Left renal pelvis (tissue), 4 donors: ENCODE measurements at places on chromosomes 3 and 15. TPM values are rescaled to one million over a fixed set of nuclear protein-coding genes. Genes with fewer than 3 reads are reported as not detected.

DNA sequence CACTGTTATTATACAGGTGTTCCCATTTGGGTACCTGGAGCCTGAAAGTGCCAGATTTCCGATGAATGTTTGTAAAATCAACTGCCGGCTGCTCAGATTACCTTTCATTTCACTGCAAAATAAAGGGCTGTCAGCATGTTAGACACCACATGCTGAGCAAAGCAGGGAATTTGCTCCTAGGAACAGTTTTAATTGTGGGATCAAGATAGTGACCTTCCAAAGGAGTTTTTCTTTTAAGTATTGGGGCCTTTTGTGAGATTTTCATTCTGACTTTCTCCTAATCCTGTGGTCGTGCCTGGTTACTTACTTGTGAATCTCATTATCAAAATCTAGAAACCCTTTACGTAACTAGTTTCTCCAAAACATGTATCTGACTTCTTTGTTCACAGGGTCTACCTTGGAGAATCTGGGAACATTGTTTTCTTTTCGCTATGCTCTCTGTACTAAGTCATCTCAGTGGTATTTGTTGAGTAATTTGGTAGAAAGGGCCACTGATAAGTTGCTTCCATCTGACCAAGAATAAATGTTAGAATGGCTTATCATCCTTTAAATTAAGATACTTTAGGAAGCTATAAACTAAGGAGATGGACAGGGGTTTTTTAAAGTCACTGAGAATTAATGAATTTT, 40.8 kb upstream of the LRTM1 start:
- DNase-seq, result no peak

- DNase-seq, result no peak
These were observed 36.0 kb downstream of the ZIC4 start for GRCh38 chr3:147370349-147370748.

- DNase-seq, result peak; percentile 83
These were observed 54.8 kb upstream of the SPESP1 start for GRCh38 chr15:68875377-68876116.

GRCh38 chr3:99764377-99764776, 53.3 kb upstream of the CMSS1 start:
- no peak for DNase-seq

- DNase-seq, result no peak
These were observed 662.9 kb upstream of the TBL1XR1 start for GRCh38 chr3:177860184-177860583.

DNA sequence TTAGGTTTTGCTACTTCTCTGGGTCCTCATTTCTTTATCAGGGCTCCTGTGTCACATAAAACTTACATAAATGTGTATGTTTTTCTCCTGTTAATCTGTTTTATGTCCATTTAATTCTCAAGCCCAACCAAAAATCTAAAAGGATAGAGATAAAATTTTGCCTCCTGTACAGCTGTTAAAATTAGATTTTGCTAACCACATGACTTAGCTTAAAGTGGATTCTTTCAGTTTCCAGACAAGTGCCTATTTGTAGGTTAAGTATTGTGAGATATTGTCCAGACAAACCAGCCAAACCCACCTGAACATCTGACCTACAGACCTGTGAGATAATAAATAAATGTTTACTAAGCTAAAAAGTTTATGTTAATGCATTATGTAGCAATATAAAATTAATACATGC, 465.5 kb downstream of the SI start:
- no peak for DNase-seq

GRCh38 chr15:29064290-29064689, 178.5 kb downstream of the APBA2 start:
- no peak for DNase-seq

DNA sequence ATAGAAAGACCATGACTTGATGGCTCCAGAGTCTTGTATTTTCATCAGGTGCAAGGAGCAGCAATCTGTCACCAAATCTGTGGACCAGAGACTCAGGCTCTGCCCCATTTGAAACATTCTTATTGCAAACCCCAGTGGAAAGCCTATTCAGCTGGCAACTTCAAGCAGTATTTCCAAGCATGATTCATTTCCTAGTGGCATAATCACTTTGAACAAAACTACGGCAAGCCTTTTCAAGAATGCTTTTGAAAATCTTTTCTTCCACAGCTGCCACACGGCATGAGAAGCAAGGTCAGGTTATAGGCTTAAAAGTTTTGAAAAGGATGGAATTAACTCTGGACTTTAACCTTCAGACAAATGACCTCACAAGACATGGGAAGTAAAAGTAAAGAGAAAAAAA, 122.0 kb upstream of the BFSP2 start:
- DNase-seq, result no peak

DNA sequence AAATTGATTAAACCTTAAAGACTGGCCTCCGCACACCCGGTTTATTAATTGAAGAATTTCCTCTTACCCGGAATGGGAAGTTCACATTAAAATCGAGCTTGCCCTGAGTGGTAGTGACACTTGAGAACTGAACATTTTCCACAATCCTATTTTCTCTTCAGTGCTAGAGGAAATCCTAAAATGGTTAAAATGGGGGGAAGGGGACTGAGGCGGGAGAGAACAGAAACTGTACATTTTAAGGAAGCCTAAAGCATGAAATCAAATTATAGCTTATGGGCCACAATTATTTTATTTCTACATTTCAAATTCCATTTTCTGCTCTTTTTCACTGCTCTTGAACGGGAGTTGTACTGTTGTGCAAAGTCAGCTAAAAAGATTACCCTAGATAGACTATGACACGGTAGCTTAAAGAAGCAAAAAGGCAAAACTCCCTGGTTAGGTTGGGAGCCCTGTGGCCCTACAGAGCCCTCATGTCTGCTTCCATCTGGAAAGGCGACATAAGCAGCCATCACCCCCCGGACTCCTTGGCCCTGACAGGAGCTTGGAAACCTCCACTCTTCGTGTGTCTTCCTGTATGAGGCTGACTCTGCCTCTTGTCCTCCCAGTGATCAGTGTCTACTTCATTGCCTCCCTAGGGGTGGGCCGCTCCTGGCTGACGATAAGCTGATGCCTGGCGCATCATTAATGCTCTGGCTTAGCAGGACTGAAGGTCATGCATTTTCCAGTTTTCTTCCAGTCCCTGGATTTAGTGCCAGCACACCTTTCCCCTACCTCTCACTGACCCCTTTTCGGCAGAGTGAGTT, 79.3 kb downstream of the EEFSEC start:
- no peak for DNase-seq

DNA sequence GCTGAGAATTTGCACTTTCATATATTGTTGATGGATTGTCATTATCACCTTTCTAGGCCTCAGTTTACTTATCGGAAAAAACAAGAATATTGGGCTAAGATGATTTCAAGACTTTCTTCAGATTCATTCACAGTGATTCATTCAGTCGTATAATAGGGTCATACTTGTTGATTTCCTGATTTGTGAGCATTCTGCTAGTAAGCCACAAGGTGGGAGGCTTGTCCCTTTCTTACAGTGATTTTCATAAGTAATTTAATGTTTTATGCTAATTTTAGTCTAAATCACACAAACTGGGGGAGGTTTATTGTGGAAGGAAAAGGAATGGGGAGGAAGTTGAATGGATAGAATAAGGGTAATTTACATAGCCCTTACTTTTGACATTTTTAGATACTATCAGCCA, 126.8 kb upstream of the GOLGA6L4 start:
- DNase-seq, result no peak

DNA sequence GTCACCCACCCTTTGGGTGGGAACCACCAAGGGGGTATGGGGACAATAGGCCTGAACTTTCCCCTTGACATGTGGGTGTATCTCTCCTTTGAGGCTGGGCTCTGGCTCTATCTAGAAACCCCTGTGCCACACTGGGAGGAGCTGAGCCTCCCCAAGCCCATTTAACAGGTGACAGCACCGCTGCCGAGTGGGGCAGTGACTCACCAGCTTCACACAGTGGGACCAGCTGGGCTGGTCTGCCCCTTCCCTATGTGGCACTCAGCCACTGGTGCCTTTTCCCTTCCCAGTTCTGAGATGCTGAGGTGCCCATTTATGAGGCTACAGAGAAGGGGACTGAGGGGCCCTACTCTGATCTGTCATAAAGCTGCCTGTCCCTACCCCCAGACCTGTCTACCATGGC, 5.1 kb downstream of the PSTPIP1 start:
- no peak for DNase-seq

GRCh38 chr15:85804481-85805170, 9.9 kb upstream of the KLHL25 start:
- DNase-seq, result no peak

GRCh38 chr15:100202309-100202960, 139.3 kb downstream of the ADAMTS17 start:
- DNase-seq, result no peak

GRCh38 chr3:181432992-181433391, 278.7 kb upstream of the SOX2 start:
- DNase-seq, result no peak

DNA sequence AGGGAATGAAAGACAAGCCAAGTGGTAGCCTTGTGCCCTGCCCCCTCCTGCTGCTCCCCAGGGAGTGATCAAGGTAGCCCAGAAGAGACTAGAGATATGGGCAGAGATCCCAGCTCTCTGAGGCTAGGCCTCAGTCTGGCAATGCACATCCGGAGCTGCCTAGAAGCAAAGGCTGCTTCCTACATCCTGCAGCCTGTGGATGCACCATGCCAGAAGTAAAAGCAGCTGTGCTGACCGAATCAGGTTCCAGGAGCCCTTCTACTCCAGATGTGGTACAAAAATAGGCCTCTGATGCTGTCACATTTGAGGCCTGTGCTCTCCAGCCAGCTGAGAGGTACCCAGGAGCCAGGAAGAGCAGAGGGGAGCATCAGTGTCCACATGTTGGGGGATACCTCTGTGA, 16.0 kb downstream of the TRAIP start:
- no peak for DNase-seq

GRCh38 chr15:89781891-89782618, 5.9 kb downstream of the MESP2 start:
- no peak for DNase-seq

GRCh38 chr3:77620009-77620408, 580.1 kb downstream of the ROBO2 start:
- DNase-seq, result no peak

DNA sequence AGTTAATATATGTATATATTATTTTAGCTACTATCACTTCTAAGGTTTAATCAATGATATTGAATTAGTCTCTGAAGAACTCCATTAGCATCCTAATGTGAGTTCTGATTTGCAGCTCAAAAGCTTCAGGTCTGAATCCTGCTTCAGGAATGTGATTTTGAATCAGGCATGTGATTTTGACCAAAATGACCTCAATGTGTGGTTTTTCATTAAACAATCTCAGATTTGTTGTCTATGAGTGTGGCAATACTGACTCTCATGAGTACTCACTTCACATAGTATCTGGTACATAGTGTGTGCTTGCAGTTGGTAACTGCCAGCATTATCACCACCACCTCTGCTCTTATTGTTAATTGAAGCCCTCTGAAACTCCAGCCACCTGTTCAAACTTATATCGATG, 251.0 kb downstream of the KCNH8 start:
- DNase-seq, result no peak

DNA sequence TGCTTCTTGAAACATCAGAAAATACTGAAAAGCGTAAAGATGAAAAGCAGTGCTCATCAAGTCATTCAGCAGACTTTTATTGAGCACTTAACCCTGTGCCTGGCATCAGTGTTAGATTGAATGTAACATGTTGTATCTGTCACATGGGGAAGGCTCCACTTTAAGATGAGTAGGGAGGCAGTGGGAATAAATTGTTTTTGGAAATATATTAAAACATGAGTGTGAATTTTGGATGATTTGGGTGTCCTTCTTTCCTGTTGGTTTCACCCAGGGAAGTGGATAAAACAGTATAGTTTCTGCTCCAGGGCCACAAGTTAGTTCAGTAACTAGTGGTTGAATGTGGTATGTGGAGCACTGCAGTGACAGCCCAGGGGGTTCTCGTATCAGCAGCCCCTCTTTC, 301.4 kb upstream of the TPM1 start:
- no peak for DNase-seq

- DNase-seq, result no peak
These were observed 484.4 kb upstream of the TPRG1 start for GRCh38 chr3:188687389-188687788.

GRCh38 chr3:197750396-197750831, 731 bp downstream of the FYTTD1 start:
- no peak for DNase-seq

DNA sequence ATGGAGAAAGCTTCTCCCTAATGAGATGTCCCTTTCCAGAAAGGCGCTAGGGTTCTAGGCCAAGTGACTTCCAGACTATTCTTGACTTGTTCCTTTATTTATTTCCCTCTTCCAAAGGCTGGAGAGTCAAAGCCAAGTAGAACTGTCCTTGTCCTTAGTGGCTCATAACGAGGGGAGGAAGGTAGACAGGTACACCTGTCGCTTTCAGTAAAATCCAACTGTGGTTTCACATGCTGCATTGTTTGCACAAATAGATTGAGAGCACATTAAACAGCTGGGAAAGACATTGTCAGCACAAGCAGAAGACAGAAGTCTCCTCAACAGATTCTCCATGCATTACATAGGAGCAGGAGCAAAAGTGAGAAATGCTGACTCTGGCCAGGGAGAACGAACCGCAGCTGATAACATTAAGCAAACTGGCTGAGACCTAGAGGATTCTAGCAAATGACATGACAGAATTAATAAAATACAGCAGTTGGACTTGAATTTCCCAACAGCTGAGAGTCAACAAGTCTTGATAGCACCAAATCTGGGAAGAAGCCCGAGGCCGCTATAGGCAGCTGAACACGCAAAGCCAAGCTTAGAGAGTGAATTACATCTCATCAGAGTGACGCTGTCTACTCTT, 227.7 kb downstream of the TLE3 start:
- no peak for DNase-seq

- no peak for DNase-seq
These were observed 15.4 kb upstream of the SKOR1 start for GRCh38 chr15:67809866-67810265.

DNA sequence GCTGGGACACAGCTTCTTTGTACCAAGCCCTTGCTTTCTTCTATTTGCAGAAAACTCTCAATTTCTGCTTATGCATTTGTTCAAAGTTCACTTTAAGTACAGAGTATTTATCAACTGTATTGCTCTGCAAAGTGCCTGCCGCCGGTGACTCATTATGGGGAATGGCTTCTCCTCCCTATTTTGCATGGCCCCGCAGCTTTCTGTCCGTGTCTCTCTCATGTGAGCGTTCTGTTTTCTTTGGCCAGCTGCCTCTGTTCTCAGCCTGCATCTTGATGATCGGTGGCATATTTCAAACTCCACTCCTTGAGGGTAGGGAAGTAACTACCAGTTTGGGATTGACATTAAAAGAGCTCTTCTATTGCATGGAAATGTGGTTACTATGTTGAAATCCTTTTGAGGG, 28.6 kb upstream of the ST8SIA2 start:
- no peak for DNase-seq

The PPP2R3A gene
- polyA plus RNA-seq, result 20.3 TPM

The GP9 gene
- 0.66 TPM for polyA plus RNA-seq

The TEX9 gene
- polyA plus RNA-seq, result 26.7 TPM

The SLC22A14 gene
- 0.66 TPM for polyA plus RNA-seq

The PIERCE2 gene
- polyA plus RNA-seq, result 8.1 TPM

The BNC1 gene
- polyA plus RNA-seq, result 0.27 TPM

The TIPARP gene
- 48.8 TPM for polyA plus RNA-seq

The MYLK gene
- polyA plus RNA-seq, result 129 TPM

The HDAC11 gene
- polyA plus RNA-seq, result 20.6 TPM

The CYP1A1 gene
- not detected for polyA plus RNA-seq

The CCR5 gene
- polyA plus RNA-seq, result 0.49 TPM

The DUOXA1 gene
- polyA plus RNA-seq, result 0.10 TPM

The PLIN1 gene
- 1.3 TPM for polyA plus RNA-seq

The CCR1 gene
- polyA plus RNA-seq, result 2.6 TPM

The TLR9 gene
- polyA plus RNA-seq, result 0.15 TPM

The PIGZ gene
- polyA plus RNA-seq, result 2.0 TPM

The ARL8B gene
- 78.3 TPM for polyA plus RNA-seq

The ADCY5 gene
- 11.1 TPM for polyA plus RNA-seq
